ENCODE measurements at places on chromosomes 3 and 15.

GRCh38 chr15:88174571-88174970 lies 82.0 kb downstream of the NTRK3 start:
- DNase-seq = no peak

GRCh38 chr3:127490271-127491023 lies 100.1 kb downstream of the TPRA1 start:
- DNase-seq = no peak

DNA sequence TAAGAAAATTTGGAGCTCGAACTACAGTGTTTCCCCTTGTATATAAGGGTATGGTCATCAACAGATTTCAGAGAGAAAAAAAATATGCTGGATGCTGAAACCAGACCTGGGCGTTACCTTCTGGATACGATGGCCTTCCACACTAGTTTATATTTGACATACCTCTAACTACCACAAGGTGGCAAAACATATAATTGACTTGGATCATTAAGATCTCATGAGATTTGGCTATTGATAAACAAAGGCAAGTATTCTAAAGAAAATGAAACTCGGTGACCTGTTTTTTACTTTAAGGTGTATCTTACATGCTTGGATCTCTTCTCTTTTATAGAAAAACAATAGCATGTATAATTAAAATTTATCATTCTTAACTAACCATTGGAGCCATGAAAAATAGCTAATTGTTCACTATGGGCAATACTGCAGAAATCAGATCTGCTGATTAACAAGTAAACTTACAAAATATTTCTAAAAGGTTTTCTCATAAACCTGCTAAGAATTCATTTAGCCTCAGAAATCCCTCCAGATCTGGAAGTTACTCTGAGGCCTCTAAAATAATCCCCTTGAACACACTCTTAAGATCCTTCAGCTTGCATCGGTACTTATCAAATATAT lies 300.6 kb upstream of the KCNH8 start:
- DNase-seq = no peak

- DNase-seq = no peak
Observed at GRCh38 chr3:104873331-104873730, 493.4 kb upstream of the ALCAM start.

- DNase-seq = no peak
Observed at GRCh38 chr3:7682822-7683229, 818.8 kb upstream of the LMCD1 start.

DNA sequence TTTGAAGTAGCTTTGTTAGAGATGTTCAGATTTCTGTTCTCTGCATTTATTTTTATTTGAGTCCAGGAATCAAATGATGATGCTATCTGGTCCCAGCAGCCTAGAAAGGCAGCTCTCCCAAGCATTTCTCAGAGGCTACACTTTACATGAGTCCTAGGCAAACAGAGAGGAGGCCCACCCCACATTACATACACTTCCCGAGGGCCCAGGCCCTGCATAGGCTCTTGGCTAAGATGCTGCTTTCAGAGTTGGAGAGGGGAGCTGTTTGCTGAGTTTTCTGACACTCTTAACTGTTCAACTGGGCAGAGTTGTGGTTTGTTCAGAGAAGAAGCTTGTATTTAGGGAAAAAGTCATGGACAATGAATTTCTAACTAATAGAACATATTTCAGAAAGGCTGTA lies 117.9 kb upstream of the RGMA start:
- DNase-seq = no peak

GRCh38 chr3:39879581-39879980 lies 70.2 kb downstream of the MYRIP start:
- no peak for DNase-seq

DNA sequence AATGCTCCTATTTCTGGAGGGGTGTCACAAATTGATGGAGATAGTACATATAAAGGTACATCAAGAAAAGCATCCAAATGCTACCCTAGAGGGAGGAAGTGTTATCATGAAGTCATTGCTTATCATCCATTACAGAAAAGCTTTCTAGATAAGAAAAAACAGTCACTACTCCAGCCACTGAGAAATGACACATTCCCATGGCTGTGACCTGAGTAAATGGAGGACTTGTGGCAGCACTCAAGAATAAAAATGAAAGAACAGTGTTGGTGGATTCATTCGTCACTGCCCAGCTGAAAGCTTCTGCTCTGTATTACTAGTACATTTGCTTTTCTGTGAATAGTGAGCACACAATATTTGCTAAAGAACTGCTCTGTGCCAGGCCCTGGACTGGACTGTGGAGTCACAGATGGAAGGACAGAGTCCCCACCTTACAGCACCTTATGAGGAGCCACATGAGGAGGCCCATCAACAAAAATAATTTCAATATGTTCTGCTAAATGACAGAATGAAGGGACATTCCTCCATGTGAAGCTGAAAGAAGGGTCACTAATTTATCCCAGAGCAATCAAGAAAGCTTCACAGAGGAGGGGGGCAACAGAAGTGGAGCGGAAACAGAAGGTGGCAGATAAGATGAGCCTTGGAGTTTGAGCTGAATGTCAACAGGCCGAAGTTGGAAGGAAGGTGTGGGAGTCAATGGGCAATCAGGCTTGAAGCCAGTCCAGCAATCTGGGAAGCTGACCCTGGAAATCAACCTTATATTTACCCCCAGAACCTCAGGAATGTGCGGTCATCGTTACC lies 343.5 kb upstream of the TRIM42 start:
- no peak for DNase-seq

GRCh38 chr3:112407214-112407887 lies 74.4 kb downstream of the CD200 start:
- no peak for DNase-seq

DNA sequence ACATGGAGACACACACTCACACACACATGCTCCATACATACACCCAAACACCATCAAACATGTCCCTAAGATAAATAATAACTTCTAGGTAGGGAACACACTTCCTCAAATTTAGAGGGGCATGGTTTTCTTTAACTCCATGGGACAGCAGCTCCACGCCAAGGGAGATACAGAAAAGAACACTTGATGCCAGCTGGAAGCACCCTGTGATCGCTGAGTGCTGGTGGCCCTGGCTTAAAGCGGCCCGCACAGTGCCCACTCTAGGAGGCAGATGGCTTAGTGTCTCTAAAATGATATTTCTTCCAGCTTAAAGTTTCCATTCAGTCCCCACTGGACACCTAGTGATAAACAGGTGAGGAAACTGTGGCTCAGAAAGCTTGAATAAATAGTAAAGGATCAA lies 232.9 kb downstream of the UACA start:
- DNase-seq = no peak

GRCh38 chr3:108396336-108396735 lies 100.0 kb downstream of the HHLA2 start:
- no peak for DNase-seq

GRCh38 chr15:66631616-66632263 lies 65.9 kb upstream of the LCTL start:
- DNase-seq = no peak

- no peak for DNase-seq
Observed at GRCh38 chr15:62505762-62506161, 340.7 kb upstream of the C2CD4B start.

GRCh38 chr3:15711281-15711680 lies 86.5 kb downstream of the ANKRD28 start:
- no peak for DNase-seq

- DNase-seq = no peak
Observed at GRCh38 chr3:12752809-12753208, 6.2 kb downstream of the TMEM40 start.

- no peak for DNase-seq
Observed at GRCh38 chr15:101399431-101399830, 90.1 kb downstream of the PCSK6 start.
